ENCODE measurements at places on chromosomes 3 and 15.
A peak's percentile ranks its signal among the peaks of the same experiment; 100 is the strongest.

DNA sequence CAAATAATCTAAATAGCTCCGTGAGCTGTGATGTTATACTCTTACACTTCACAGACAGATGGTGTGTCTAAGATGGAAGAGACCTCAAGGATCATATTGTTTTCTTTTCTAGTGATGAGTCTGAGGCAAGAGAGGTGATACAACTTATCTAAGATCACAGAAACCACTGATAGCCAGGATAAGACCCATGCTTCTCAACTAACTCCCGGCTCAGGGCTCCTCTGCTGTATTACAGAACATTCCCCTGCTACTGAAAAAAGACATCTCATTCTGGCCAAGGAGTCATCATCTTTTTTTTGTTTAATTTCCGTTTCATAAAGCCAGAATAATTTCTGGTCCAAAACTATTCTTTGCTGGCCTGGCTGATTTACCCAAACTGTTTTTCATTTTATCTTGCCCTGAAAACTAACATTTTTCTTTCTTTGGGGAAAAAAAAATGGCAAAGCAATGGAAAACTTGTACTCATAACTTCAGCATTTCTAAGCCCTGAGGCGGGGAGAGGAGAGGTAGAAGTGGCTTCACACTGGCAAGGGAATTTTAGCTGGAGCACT, 46.9 kb upstream of the GAP43 start:
- no peak for DNase-seq

DNA sequence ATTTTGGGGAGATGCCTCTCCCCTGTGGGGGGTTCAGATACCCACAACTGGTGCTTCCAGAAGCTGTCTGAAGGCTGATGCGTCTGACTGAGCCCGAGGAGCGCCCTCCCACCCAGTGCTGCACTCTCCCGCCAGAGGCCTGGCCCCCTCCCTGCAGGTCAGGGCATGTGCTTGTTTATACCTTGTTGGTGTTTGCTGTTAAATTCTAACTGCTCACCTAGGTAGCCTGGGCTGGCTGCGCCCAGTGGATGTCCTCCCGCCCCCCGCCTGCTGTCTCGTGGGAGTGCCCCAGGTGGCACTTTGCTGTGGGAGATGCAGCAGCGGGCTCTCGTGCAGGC, 12.9 kb downstream of the KLF13 start:
- DNase-seq, result no peak

DNA sequence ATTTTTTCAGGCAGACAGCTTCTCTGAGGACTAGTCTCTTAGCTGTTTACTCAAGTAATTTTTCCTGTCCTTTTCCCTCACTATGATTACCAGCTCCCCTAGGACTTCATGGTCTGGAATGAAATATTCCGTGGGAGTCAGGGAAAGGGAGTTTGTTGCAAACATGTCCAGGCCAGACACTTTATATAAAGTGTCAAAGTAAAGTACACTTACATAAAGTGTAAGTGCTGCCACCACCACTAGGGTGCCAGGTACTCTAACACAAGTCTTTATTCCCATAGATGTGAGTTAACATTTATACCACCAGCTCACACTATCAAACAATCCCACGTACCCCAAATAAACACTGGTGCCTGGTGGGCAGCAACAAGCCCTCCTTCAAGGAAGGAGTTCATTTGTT, 179.8 kb downstream of the SNRPN start:
- DNase-seq, result no peak

DNA sequence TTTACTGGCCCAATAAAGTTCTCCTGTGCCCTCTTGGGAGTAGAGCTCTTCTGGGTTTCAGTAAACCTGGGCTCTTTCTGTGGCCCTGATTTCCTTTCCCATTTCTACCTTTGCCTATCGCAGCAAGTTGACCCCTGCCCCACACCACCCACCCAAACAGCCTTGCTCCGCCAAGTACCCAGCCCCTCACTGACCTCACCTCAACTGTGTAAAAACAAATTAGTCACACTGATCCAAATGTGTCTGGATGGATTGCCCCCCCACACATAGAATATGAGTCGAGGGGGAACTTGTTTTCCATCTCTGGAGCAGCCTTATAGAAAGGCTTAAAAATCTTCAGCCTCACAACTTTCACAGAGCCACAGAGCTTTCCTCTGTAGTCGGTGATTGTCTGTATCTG, 28.6 kb upstream of the VEPH1 start:
- no peak for DNase-seq

- DNase-seq, result no peak
These were observed 43.7 kb downstream of the MECOM start for GRCh38 chr3:169619793-169620192.

- DNase-seq, result no peak
These were observed 108.6 kb downstream of the RPLP1 start for GRCh38 chr15:69561071-69561784.

DNA sequence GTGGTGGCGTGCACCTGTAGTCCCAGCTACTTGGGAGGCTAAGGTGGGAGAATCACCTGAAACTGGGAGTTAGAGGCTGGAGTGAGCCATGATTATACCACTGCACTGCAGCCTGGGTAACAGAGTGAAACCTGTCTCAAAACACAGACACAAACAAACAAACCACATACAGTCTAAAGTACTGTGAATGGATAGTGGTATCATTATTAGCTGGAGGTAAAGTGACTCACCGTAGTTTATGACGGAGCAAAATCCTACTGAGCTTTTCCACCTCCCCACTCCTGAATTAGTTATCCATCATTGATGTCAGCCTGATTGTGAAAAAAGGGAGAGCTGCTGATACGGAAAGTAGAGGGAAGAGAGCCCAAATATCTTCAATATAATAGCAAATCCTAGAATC, 3.2 kb upstream of the CNOT10 start:
- DNase-seq, result no peak

- no peak for DNase-seq
These were observed 100.8 kb downstream of the EEFSEC start for GRCh38 chr3:128254066-128254590.

- DNase-seq, result no peak
These were observed 95.6 kb downstream of the OCA2 start for GRCh38 chr15:28003302-28004037.

DNA sequence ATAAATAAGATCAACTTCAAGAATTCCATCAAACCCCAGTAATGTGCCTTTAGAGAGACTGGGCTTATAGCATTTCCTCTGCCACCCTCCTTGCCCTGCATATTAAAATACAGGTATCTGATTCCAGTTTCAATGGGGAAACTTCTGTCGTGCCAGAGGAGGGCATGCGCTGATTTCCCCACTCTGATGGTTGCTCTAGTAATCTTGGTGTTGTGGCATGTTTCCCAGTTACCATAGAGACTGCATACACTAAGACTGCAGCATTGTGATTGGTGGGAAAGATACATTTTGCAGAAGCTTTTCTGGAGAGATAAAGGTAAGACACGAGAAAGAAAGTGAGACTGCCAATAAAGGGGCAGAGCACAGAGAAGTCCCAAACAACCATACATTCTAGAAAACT, 225.6 kb downstream of the TIGIT start:
- no peak for DNase-seq

DNA sequence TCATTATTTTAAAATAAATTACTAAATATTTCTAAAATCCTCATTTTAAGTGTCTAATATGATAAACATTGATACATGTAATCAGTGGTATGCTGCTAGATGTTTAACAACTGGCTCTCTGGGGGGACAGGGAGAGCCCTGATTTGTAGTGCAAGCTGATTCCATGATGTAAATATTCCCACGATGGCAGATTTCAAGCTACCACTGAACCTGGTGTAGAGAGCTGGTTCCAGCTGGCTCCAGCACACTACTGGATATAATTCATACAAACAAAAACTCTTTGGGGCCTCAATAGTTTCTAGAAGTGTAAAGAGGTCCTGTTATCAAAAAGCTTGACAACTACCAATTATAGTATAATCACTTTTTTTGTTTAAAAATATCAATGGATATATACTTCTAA, 316.2 kb downstream of the SLC9A9 start:
- DNase-seq, result no peak

DNA sequence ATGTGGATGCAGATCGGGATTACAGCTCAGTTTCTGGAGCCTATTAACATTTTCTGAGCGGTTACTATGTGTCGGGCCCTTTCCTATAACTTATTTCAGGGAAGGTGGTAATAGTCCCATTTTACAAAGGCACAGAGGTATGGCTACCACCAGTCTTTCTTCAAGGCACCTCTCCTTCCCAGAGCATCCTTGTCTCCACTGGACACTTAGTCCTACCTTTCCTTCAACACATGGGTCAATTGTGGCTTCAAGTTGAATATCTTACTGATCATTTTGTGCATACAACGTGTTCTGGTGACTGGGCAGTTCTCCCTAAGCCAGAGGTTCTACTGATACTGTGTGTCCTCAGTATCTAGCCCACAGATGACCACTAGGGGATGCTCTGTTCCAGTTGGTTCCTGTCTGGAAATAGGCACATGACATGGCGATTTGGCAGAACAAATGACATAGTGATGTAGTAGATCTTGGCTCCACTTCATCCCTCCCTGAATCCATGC, 60.7 kb upstream of the CMTM8 start:
- peak; percentile 5 for DNase-seq

GRCh38 chr15:33068007-33068481, 126.5 kb downstream of the FMN1 start:
- DNase-seq, result no peak
